HEK293T (cell line): ENCODE measurements at places on chromosomes 4 and X.
A peak's percentile ranks its signal among the peaks of the same experiment; 100 is the strongest.

DNA sequence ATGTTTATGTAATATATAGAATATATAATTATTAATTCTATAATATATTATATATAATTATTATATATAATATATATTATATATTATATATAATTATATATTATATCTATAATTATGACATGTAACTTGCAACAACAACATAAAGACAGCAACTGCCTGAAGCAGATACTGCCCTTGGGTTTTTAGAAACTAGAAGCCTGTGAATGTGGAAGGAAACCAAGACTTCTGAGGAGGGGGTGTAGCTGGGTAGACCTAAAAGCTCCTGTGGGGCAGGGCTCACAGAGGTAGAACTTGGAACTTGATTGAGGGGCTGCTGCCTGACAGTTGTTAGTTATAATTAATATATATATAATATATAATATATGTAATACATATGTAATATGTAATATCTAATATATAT lies 167.2 kb upstream of the SLIT2 start:
- no peak for DNase-seq

DNA sequence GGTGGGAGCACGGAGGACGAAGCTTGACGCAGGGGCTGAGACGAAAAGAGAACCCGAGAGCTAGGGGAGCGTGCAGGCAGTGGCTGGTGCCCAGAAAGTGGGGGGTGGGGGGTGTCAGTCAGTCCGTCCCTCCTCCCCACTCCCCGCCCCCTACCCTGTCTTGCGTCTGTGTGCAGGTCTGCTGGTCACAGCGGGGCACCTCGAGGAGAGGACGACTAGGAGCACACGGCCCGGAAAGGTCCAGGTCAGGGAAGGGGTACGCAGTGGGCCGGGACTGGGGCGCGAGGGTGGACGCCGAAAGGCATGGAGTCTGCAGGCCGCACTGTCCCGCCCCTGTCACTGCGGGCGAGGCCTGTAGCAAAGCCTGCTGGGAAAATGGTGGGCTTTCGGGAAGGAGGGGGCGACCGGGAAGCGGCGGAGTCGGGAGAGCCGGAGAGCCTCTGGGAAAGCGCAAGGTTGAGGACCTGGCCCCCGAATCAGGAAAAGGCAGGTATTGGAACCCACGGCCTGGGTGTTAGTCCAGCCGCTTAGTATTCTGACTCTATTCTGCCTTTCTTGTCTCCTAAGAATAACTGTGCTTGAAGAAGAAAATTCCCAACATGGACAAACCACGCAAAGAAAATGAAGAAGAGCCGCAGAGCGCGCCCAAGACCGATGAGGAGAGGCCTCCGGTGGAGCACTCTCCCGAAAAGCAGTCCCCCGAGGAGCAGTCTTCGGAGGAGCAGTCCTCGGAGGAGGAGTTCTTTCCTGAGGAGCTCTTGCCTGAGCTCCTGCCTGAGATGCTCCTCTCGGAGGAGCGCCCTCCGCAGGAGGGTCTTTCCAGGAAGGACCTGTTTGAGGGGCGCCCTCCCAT lies 769 bp downstream of the TCEAL1 start:
- DNase-seq, result peak; percentile 82

DNA sequence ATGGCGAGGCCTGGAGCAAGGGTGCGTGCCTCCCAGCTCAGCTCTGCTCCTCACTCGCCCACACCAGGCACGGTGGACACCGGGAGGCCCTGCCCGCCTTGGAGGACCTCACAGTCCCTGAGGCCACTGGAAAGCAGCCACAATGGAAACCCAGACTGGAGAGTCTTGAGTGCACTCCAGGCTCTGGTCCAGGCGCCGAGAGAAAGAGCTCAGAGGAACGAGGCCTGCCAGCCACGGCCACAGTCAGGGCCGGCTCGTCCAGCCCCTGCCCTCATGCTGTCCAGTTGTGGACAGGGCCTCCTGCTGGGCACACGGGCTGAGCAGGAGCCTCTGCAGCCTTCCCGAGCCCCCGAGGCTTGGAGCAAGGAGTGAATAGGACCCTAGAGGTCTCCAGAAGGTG lies 53.3 kb upstream of the GRPEL1 start:
- DNase-seq, result no peak

DNA sequence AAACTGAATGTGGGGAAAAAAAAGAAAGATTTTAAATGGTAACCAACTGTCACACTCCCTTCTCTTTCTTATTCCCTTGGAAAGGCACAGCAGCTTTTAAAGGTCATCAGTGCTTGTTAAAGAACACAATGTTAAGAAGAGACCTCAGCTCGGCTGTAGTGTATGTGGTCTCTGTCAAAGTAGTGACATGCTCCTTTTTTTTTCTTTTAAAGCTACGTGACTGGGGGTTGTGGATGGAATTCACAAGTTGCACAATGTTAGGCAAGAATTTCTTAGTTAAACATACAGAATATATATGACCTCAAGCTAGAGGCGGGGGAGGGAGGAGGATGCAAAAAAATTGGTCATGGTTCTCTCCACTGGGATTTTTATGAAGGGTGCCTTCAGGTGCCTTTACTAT lies 45.6 kb downstream of the OCRL start:
- no peak for DNase-seq

DNA sequence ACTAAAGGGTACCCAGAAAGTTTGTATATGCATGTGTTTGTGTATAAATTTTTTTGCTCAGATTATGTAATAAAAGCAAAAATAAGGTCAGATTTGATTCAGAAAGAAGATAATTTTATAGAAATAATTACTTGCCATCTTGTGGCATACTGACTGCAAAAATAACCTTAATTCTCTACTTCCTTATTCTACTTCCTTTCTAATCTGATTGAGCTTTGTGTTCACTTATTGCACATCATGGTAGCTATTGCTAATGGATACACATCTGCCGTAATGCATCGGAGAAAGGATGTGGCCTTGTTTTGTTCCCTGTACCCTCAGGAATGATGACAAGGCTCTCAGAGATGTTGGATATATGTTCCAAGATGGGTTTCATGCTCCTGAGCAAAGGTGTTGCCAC lies 10.5 kb upstream of the GNPDA2 start:
- no peak for DNase-seq

GRCh38 chr4:4759232-4759631 lies 100.2 kb upstream of the MSX1 start:
- no peak for DNase-seq

GRCh38 chrX:10579112-10580011 lies 41.0 kb downstream of the MID1 start:
- no peak for DNase-seq

DNA sequence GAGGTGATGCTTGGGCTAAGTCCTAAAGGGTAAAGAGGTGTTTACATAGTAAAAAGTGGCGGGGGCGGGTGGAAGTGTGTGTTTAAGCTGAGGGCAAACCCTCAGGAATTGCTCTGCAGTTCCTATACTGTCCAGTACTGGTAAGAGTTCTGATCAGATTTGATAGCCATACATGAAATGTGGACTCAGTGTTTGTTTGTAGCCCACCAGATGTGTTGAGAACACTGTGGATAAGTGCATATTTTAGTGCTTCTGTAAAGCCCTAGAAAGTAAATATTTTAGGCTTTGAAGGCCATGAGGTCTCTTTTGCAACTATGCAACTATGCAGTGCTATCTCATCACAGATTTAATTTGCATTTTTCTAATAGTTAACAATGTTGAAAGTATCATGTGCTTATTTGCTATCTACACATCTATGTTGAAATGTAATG lies 80.7 kb upstream of the EOLA2 start:
- DNase-seq, result no peak

- no peak for DNase-seq
These were observed 2.4 kb upstream of the C4orf50 start for GRCh38 chr4:6020613-6021012.

- peak; percentile 36 for DNase-seq
These were observed 135.0 kb upstream of the TENT5D start for GRCh38 chrX:80285131-80285773.

- no peak for DNase-seq
These were observed 148.0 kb downstream of the TENM3 start for GRCh38 chr4:182391111-182391684.

DNA sequence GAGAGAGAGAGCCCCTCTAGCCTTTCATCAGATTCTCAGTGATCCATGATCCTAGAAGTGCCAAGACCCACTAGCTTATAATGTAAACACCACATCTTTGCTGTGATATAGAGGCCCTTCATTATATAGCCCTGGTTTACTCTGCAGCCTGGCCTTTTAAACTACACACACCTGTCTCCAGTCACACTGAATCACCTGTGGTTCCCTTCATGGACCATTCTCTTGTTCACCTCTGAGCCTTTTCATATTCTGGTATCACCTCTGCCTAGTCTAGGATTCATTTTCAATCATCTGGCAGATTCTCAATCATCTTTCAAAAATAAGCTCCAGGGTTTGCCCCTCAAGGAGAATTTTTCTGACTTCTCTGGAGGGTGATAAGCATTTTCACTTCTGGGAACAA lies 50.0 kb upstream of the CD40LG start:
- DNase-seq, result no peak

GRCh38 chr4:41524425-41524824 lies 13.5 kb upstream of the LIMCH1 start:
- DNase-seq, result no peak

DNA sequence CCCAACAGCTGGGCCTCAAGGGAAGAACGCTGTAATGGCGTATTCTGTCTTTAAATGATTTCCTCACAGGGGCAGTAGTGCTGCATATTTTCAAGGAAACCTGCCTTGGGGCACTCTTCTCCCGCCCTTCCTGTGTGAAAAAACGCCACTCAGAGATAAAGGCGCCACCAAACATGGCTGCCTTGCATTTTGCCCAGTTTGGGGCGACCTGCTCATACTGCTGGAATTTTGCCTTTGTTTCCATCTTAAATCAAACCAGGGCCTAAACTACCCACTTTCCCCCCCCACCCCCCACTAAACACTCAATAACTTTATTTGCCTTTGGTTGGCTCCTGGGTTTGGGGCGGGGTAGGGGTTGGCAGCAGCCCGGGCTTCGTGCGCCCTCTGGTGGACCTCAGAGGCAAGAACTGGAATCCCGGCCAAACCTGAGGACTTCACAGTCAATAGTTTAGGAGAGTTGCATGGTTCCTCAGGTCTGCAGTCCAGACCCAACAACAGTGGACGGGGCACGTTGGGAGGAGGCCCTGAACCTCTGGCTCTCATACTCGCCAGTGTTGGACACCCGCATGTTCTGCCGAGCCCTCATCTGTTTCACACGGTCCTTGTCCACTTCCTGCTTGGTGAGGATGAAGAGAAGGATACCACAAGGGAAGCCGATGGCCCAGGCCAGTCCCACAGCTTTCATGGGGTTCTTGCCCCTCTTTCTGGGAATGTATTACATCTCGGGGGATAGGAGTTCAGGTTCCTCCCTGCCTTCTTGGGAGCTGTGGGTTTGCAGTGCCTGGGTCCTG lies 220.1 kb upstream of the STK26 start:
- DNase-seq, result peak; percentile 74

GRCh38 chr4:13654162-13654797 lies 26.8 kb upstream of the BOD1L1 start:
- peak; percentile 79 for DNase-seq

- no peak for DNase-seq
These were observed 54.6 kb upstream of the ATP8A1 start for GRCh38 chr4:42711496-42711895.

DNA sequence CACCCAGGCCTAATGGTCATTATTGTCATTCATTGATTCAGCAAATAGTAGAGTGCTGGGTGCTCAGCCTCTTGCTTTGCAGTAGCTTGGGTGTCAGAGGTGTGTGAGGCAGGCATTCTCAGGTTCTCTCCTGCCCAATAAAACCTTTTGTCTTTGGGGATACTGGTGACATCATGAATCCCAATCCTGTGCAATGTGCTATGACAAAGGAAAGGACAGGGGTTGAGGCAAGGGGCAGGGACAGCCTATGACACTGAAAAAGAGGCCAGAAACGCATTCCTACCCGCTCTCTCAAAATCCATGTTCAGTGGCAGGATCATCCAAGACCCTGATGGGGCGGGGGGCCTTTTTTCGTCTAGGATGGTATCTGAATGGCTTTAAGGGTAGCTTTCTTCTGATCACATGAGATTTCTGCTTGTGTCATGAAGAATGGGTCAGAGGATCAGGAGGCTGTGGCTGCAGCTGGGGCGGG lies 1.5 kb upstream of the FAM193A start:
- no peak for DNase-seq
